Activated T-cell treated with anti-CD3 and anti-CD28 coated beads for 4 hours (primary cell): ENCODE measurements at places on chromosomes 6 and 20.

GRCh38 chr6:111713811-111714210 lies 108.1 kb upstream of the TRAF3IP2 start:
- DNase-seq, result no peak

DNA sequence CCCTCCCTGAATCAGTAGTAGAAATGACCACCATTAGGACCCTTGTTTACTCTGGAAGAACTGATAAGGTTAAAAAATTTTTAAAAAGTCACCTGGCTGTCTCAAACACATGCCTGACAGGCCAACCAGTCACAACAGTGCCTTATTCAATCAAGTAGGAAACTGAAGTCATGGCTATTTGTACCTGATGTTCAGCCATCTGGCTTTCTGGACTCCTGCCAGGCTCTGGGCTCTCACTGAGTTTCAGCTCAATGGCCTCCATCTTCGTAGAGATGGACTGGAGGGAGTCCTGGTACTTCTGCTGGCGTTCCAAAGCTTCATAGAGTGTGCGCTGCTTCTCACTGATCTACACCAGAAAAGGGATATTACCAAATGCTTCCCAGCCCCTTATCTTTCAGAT lies 343.8 kb downstream of the SYNE1 start:
- DNase-seq, result no peak

GRCh38 chr20:38671186-38671585 lies 53.1 kb upstream of the SLC32A1 start:
- DNase-seq, result no peak

- no peak for DNase-seq
Observed at GRCh38 chr20:45047581-45048119, 53.3 kb downstream of the KCNS1 start.

DNA sequence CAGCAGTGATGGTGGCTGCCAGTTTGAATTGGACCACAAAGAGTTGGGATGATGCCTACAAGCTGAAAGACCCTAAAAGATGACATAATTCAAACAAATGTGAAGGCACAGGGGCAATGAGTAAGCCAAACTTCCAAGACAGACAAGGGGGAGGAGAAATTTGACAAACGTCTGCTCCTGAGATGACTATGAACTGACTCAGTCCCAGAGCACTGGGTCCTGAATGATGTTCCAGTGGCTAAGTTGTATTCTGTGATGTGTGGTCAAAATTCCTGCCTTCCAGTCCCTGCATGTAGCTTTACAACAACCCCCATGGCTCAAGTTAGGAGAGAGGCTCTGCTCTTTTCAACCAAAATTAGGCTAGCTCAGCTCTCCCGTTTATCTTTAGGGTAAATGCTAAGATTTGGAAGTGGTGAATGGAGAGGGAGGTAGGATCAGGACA lies 86.1 kb upstream of the SIRPA start:
- DNase-seq, result no peak

DNA sequence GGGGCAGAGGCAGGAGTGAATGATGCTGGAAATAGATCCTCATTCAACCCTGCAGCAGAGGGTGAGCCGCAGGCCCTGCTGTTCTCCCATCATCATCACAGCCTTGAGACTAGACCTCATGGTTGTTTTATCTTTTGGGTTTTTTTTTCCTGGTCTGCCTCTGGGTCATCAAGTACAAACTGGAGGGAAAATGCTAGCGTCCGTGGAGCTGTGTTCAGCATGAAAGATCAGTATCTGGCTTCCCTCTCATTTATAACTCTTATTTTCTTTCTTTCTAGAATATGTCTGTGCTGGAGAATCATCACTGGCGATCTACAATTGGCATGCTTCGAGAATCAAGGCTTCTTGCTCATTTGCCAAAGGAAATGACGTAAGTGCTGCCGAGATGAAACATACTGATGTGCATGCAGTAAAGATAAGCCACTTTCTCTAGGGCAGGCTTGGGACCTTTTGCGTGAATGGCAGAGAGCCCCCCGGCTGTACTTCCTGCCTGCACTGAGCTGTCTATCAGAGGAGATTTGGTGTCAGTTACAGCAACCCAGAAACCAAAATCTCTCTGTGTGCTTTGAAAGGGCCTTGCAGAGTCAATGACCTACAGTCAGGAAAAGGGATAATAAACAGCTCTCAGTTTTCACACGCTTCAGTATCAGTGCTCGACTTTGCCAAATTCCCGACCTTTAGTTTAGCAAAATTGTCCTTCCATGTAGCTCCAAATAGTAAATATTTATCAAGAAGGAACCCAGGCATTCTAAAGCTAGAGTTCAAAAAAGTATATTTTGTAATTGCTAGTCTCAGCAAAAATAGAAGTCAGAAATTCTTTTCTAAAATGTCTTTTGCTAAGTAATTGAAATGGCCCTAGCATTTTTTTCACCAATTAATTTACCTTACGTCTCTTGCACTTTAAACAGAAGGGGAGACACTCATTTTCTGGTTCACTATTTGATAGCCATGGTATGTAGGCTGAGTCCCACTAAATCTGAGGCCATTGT lies 76.3 kb downstream of the MTFR2 start:
- no peak for DNase-seq

DNA sequence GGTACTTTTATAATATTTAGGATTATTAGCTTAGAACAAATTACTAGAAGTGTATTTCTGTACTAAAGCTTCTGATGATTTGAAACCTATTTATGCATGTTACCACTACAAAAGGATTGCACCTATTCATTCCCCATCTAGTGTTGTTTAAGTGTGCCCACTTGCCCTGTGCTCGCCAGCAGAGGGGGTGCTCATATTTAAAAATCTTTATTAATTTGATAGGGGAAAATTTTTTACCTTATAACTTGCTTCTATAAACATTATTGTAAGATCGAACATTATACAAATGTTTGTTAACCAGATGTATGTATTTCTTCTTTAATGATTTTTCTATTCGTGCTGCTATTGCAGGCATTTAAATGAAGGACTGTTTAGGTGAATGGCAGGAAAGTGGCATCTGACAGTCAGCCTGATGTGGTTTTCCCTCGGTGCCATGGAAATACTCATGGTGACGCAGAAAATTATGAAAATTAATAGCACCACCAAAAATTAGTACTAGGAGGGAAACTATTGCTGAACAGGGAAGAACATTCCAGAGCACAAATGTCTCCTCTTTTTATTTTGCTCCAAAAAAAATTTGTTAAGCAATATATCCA lies 44.1 kb upstream of the FNDC1 start:
- no peak for DNase-seq

DNA sequence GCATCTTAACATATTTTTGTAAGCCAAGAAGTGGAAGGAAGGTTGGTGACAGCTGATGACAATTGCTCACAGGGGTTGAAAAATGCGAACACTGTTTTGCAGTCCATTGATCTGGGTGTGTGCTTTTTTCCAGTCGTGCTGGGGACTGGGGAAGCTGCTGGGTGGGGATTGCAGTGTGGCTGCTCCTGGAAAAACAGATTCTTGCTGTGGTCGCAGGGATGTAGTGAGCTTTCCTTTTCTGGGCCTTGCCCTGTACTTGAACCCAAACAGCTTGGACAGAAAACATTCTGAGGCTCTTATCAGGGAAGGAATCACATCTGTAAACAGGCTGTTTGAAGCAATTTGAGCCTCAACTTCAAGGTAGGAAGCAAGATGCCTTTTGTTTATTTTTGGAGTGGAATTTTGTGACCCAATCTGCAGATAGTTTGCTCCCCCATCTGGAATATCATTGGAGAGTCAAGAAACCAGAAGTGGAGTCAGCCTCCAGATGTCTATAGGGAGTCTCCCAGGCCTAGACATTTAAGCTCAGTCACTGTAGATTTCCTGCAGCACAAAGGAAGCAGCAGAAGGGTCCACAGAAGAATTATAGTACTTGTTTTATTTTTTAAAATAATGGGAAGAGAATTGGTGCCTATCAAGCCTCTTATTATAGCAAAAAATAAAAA lies 279.2 kb upstream of the FERMT1 start:
- no peak for DNase-seq

DNA sequence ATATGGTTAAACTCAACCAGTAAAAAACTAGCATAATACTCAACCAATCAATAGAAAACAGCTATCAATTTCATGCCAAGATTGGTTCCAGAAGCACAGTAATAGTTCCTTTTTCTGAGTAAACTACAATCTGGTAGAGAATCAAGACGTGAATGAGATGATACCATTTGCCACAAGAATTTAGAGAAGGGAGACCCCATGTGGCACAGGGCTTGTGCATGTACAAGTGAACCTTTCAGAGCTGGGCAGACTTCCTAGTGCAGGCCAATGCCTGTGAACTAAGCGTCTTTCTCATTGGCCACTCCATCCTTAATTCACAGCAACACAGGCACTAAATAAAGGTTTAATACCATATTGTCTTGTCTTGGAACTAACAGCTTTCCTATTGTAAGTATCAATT lies 213.5 kb downstream of the RFPL4B start:
- no peak for DNase-seq
